ENCODE measurements at places on chromosomes 3 and 15.

- H3K4me1 ChIP-seq, result peaks cover 10% of the 10 kb centered on the region
- no peak overlapping the region for H3K4me3 ChIP-seq
- peak overlapping the region; percentile 63 for H3K27ac ChIP-seq
- H3K27me3 ChIP-seq, result no peaks in the 10 kb centered on the region
- DNase-seq, result no peak
These were observed 32.8 kb downstream of the XXYLT1 start for GRCh38 chr3:195238081-195238571.

DNA sequence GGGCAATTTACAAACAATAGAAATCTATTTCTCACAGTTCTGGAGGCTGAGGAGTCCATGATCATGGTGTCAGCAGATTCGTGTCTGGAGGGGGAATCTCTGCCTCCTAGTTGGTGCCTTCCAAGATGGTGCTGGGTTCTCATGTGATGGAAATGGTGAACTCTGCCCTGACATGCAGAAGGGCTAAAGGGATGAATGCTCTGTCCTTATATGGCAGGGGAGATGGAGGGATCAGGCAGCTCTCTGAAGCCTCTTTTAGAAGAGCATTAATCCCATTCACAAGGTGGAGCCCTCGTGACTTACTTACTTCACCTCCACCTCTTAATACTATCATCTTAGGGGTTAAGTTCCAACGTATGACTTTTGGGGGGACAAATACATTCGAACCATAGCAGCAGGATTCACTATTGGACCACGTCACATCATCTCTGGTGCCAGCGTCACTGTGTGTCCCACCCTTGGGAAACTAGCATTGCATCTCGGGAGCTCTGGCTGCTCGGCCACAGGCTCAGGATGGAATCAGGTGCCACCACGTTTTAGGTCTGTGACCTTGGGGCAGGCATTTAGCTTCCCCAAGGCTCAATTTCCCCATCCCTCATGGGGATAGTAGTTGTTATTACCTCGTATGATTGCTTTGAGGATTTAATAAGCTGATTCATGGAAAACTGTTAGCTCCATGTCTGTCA, 53.0 kb downstream of the SV2B start:
- DNase-seq, result no peak
- H3K27ac ChIP-seq, result no peak overlapping the region
- H3K36me3 ChIP-seq, result no peaks in the 10 kb centered on the region
- peaks cover 41% of the 10 kb centered on the region for H3K27me3 ChIP-seq

- no peak for DNase-seq
- no peak overlapping the region for H3K27ac ChIP-seq
- no peaks in the 10 kb centered on the region for H3K36me3 ChIP-seq
- H3K4me1 ChIP-seq, result no peaks in the 10 kb centered on the region
These were observed 127.7 kb downstream of the SV2B start for GRCh38 chr15:91227766-91228165.

DNA sequence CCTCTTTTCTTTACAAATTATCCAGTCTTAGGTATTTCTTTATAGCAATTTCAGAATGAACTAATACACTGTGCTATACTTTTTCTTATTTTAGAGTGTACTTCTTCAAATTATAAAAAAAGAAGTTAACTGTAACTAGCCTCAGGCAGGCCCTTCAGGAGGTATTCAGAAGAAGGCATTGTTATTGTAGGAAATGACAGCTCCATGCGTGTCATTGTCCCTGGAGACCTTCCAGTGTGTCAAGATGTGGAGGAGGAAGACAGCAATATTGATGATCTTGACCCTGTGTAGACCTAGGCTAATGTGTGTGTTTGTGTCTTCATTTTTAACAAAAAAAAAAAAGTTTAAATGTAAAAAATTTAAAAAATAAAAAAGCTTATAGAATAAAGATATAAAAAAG, 55.5 kb downstream of the IL12A start:
- H3K36me3 ChIP-seq, result no peaks in the 10 kb centered on the region
- peaks cover 17% of the 10 kb centered on the region for H3K27me3 ChIP-seq
- H3K4me3 ChIP-seq, result no peak overlapping the region
- H3K27ac ChIP-seq, result no peak overlapping the region

DNA sequence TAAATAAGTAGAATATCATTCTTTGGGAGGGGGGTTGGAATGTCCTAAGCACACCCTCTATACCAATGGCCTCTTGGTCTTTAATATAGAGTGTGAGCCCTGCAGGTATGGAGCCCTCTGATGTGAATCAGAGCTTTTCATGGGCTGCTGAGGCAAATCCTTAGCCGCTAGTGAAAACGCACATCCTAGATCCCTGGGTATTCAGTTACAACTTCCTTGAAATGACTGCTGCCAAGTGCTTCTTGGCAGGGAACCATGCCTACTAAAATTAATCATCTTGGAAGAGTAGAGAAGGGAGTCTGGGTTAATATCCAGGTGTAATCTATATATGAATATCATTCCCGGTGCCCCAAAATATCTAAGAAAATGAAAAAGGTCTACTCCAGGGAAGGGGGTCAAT, 109.1 kb downstream of the POLQ start:
- no peak overlapping the region for H3K4me3 ChIP-seq
- peaks cover 14% of the 10 kb centered on the region for H3K4me1 ChIP-seq
- no peaks in the 10 kb centered on the region for H3K27me3 ChIP-seq
- H3K36me3 ChIP-seq, result peaks cover 47% of the 10 kb centered on the region
- no peak for DNase-seq

- H3K36me3 ChIP-seq, result no peaks in the 10 kb centered on the region
- peaks cover 6% of the 10 kb centered on the region for H3K4me1 ChIP-seq
- H3K4me3 ChIP-seq, result no peak overlapping the region
- H3K27ac ChIP-seq, result no peak overlapping the region
- no peaks in the 10 kb centered on the region for H3K27me3 ChIP-seq
These were observed 33.0 kb upstream of the NR2E3 start for GRCh38 chr15:71777216-71777943.

DNA sequence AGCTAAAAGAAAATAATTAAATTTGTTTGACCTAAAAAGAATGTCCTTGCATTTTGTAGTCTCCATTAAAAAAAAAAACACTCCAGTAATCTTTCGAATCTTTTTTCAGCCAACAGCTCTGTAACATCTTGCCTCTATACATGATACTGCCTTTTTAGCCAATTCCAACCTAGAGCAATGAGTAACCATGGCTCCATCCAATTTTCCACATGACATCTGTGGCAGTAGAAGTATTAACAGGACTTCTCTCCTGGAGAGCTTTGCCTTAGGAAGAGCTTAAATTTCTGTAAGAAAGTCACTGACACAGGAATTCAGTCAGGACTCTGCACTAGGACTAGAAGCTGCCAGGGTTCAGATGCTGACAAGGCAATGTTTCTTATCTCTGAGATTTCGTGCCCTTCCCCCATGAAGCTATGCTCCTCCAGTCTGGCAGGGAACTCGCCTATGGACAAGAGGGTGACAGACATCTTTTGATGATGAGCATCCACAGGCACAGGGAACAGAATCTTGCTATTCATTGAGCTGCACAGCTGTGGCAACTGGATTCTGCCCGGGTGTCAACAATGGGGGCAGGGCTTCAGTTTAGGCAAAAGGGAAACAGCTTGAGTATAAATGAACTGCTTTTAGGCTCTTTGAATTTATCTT, 81.8 kb downstream of the ALCAM start:
- DNase-seq, result no peak
- no peaks in the 10 kb centered on the region for H3K4me1 ChIP-seq
- no peaks in the 10 kb centered on the region for H3K36me3 ChIP-seq
- H3K27me3 ChIP-seq, result peaks cover 2% of the 10 kb centered on the region

GRCh38 chr3:71579935-71580406, 3.6 kb downstream of the FOXP1 start:
- H3K4me3 ChIP-seq, result peak overlapping the region; percentile 84
- no peaks in the 10 kb centered on the region for H3K27me3 ChIP-seq
- DNase-seq, result peak; percentile 37
- H3K27ac ChIP-seq, result peak overlapping the region; percentile 93

DNA sequence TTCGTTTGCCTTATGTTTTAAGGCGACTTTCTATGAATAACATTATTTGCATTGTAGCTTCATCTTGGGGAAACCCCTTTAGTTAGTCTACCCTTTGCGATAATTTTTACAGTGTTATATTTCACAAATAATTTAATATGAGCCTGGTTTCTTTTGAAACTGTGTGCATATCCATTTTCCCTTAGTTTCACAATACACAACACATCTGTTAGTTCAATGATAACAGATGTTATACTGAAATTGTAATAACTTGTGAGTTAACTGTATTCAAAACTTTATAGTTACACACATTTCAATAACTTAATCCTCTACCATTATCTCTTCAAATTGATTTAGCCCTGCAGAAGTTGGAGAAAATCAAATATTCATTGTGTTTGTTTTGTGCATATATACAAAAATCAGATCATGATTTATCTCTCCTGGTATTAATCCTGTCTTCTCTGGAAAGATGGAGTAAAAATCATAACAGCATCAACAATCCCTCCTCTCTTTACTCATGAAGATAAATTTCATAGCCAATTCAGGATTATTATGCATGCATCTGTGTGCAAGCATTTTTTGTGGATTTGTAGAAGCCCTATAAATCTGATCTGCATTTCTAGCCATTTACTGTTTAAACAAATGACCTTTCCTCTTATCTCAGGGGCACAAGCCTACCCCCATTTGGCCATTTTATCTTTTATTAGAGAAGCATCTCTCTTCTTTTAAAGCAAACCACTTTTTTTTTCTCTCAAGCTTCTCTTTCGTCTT, 304.0 kb downstream of the VPS13C start:
- H3K4me1 ChIP-seq, result no peaks in the 10 kb centered on the region
- no peaks in the 10 kb centered on the region for H3K36me3 ChIP-seq
- no peak for DNase-seq
- H3K27me3 ChIP-seq, result peaks cover 9% of the 10 kb centered on the region

GRCh38 chr3:193702967-193703366, 110.0 kb downstream of the OPA1 start:
- no peaks in the 10 kb centered on the region for H3K27me3 ChIP-seq
- DNase-seq, result no peak
- peaks cover 3% of the 10 kb centered on the region for H3K36me3 ChIP-seq
- H3K4me3 ChIP-seq, result no peak overlapping the region

GRCh38 chr3:50358355-50358910, 888 bp downstream of the TMEM115 start:
- H3K4me3 ChIP-seq, result peak overlapping the region; percentile 88
- peaks cover 40% of the 10 kb centered on the region for H3K4me1 ChIP-seq
- H3K27me3 ChIP-seq, result no peaks in the 10 kb centered on the region
- H3K27ac ChIP-seq, result peak overlapping the region; percentile 85

DNA sequence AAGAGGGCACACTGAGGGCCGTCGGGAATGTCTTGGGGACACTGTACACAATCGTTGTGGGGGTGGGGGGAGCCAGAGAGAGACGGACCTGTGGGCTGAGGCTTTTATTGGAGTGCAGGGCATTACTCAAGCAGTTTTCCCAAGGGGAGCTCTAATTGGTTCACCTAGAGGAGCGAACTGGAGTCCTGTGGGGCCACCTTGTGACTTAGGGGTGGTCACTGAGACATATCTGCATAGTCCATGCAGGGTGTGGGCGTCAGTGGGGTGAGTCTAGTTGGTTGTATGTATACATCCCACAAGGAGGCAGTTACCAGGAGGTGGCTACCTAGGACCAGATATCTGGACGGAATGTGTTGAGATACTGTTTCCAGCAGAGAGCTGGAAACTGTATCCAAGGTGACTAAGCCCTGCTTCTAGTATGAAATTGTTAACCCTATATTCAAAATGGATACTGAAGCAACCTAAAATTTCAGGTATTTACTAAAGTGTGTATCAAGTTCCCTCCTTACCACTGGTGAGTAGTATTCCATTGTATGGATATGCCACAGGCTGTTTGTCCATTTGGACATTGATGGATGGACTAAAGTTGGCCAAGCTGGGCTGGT, 2.6 kb upstream of the PIGZ start:
- no peaks in the 10 kb centered on the region for H3K36me3 ChIP-seq
- no peak for DNase-seq
- H3K4me1 ChIP-seq, result peaks cover 7% of the 10 kb centered on the region
- H3K4me3 ChIP-seq, result no peak overlapping the region

All from activated CD8-positive, alpha-beta T cell treated with anti-CD3 and anti-CD28 coated beads for 36 hours (primary cell).